ENCODE measurements at places on chromosomes 13 and 19.

GRCh38 chr13:113801289-113801961 lies 42.4 kb downstream of the TMEM255B start:
- no peak for DNase-seq

DNA sequence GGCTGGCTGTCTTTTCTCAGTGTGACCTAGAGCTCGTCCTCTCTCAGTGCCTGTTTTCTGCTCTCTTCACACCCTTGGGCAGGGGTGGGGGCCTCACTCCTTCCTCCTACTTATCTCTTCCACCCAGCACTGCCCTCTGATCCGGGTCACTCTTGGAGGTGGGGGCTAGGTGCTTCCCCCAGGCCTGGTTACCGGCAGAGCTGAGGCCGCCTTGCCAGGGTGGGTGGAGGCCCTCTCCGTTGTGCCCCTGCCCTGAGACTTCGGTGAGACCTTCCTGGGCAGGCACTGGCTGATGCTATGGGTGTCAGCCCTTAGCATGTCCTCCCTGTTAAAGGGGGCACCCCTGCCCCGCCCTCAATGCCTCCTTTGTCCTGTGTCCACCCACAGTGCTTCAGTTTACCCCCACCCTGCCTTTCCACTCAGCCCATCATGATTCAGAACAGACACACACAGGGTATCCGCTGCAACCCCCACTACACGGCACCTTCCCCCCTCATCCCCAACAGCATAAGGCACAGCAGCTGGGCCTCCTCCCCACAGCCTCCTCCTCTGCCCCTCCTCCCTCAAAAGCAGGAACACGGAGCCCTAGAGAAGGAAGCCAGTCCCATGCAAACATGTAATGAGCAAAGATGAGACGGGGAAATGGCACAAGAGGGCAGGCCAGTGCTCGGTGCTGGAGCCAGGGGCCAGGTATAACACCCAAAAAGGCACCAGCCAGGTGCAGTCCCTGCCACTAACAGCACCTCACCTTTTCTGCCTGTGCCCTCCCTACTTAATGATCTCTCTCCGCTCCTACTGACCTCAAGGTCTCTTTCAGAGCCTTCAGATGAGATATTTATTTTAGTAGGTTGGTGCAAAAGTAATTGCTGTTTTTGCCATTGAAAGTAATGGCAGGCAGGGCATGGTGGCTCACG lies 9.8 kb downstream of the ZGLP1 start:
- no peak for DNase-seq

DNA sequence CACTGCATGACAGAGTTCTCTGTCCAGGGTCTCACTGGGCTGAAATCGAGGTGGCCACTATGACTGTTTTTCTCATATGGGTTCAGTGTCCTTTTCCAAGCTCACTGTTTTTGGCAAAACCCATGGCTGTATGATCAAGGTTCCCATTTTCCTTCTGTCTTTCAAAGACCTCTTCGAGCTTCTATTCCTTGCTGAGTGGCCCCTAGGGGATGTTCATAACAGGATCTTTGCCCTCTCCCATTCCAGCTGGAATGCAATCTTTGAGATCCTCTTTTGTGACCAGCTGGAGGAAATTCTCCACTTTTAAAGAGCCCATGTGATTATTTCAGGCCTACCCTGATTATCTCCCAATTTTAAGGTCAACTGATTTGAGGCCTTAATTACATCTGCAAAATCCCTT lies 572.5 kb upstream of the SLC10A2 start:
- no peak for DNase-seq

GRCh38 chr19:8221161-8221560 lies 12.0 kb downstream of the CERS4 start:
- DNase-seq = no peak

GRCh38 chr19:1658150-1659083 lies 6.0 kb upstream of the TCF3 start:
- DNase-seq = no peak

DNA sequence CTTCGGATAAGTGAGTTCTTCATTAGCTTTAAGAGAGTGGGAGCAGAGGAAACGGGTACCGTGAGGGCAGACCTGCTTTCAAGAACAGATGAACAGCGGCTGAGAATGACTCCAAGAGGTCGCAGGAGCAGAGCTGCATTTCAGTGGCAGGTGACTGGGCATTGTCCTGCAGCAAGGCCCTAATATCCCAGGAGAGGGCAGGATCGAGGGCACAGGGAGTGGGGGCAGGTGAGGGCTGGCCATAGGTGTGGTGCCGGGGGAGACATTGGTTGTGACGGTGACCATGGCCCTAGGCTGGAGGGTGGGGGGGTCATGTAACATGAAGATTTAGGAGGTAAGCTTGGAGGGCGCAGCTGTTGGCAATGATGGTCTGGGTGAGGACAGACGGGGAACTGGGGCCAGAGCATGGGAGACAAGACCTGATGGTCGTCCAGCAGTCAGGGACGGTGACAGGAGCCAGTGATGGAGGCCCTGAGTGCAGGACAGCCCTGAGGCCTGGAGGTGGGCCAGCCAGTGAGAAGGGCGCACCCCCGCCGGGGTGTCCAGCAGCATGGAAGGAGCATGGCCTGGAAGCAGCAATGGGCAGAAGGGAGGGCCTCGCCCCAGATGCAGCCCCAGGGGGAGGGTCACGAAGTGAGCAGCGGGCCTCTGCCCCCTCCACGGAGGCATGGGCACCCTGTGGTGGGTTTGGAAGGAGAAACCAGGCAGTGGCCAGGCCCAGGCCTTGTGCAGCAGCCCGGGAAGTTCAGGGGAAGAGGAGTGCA lies 29.2 kb upstream of the LAMP1 start:
- no peak for DNase-seq

DNA sequence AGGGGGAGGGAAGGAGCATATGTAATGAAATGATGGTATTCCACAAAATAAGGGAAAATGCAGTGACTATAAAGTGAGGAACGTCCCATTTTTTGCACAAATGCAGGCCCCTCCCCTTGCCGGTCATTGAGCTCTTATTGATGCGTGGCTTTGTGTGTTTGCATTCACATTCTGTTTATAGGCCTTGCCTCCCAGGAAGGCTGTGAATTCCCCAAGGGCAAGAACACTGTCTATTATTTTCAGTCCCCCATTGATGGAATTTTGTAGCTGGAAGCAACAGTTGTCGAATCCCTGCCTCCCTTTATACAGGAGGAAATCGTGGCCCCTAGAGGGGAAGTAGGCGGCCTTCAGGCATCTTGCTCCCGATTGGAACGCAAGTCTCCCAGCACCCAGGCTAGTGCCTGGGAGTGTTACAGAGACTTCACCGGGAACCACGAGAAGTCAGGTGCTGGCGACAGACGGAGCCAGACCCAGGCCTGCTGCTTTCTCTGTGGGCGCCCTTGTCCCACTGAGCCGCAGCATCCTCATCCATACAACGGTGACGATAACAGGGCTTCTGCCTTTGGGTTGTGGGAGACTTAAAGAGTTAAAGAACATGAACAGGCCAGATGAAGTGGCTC lies 6.9 kb downstream of the SBSN start:
- DNase-seq = no peak

- DNase-seq = no peak
Measured at GRCh38 chr13:20938302-20938701, 35.8 kb upstream of the XPO4 start.

DNA sequence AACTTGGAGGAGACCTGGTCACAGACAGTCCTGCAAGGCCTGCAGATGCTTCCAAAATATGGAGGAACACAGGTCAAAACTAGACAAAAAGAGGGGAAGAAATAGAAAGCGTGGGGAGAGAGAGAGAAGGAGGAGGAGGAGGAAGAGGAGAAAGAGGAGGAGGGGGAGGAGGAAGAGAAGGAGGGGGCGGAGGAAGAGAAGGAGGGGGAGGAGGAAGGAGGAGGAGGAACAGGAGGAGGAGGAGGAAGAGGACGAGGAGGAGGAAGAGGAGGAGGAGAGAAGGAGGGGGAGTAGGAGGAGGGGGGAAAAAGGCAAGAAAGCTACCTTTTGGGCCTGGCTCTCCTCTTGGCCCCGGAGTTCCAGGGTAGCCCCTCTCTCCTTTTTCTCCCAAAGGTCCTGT lies 105.8 kb downstream of the COL4A1 start:
- DNase-seq = no peak

DNA sequence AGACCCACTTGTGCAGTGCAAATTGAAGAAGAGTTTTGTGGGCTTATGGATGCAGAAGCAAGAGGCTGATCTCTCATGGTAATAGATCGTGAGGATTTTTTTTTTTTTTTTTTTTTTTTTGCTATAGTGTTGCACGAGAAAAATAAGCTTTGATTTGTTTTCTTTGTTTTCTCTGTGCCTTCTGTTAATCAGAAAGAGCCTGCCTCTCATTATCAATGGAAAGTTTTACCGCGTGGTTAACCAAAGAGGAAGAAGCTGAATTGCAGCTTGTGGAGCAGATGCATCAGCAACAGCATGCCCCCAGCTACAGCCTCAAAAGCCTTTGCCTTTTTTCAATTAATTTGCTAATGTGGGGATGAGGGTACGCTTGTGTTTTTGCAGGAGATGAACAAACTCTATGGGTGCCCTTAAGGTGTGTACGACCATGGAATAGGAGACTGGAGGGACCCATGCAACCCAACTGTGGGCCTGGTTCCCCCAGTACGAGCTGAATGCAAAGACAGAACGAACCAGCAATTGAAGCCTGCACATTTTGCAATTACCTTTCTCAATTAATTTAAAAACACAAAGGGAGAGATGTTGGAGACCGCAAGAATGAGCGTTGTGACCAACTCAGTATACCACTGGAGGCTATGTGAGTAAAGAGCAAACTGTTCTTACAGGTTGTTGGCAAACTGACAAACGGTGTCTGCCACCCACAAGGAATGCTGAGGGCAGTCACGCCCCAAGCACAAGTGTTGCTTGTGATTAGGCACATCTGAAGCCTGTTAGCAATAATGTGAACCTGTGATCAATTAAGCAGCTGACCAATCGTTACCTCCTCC lies 58.6 kb upstream of the SPRY2 start:
- DNase-seq = no peak

DNA sequence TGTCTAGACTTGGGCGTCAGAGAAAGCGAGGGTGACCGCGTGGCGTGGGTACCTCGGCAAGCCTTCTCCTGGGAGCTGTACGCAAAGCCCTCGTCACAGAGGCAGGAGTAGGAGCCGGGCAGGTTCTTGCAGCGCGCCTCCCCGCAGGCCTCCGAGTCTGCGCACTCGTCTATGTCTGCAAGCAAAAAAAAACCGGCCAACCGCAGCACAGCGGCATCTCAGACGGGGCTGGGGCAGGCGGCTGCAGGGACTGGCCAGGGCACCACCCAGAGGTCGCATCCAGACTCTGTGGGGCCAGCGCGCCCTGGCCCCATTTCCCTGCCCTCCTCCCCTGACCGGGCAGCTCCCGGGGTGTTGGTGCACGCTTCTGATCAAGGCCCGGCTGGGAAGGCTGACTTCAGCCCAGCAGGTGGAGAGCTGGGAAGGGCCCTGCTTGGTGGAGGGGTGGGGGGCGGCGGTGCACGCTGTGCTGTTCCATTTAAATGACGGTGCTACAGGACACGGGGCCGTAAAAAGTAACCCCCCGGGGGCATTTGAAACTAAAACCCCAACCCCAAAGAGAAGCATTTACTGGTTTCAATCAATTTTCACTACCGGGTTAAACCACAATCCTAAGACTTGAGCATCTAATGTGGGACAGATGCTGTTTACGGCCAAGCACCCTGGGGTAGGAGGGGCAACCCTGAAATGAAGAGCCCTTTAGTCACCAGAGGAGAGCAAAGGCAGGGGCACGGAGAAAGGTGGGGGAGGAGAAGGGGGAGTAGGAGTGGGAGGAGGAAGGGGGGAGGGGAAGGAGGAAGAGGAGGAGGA lies 28.2 kb downstream of the GAS6 start:
- no peak for DNase-seq

Data from effector memory CD8-positive, alpha-beta T cell (primary cell).